ENCODE measurements at places on chromosomes 6 and 20.

DNA sequence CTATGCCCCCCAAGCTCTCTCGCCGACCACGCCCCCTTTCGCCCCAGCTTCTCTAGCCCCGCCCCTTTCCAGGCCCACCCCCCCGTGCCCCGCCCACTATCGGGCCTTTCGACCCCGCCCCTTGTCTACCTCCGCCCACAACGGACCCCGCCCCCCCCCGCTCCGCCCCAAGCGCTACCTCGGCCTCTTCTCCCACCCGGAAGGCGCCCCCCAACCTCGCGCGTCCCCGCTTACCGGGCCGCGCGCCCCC is 200 bp downstream of the ZBTB22 start:
- no peak for DNase-seq

DNA sequence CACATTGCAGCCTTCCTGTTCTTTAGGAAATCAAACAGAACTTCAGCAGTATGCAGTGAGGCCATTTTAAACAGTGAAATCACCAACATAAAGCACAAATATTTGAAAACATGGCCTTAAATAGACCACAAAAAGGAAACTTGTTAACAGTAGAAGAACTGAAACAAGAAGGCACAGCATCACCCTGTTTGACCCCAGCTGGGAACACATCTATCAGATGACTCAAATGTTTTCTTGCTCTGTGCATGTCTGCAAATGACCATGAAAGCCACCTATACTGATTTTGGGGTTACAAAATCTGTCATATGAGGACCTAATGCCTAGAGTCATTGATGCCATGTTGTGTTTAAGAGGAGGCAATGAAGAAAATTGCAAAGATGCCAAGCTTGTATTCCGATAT is 123.8 kb upstream of the ADGRF1 start:
- no peak for DNase-seq

- no peak for DNase-seq
Observed at GRCh38 chr6:140812636-140813035, 1320.1 kb upstream of the GJE1 start.

- no peak for DNase-seq
Observed at GRCh38 chr6:164346631-164347030, 932.1 kb downstream of the QKI start.

DNA sequence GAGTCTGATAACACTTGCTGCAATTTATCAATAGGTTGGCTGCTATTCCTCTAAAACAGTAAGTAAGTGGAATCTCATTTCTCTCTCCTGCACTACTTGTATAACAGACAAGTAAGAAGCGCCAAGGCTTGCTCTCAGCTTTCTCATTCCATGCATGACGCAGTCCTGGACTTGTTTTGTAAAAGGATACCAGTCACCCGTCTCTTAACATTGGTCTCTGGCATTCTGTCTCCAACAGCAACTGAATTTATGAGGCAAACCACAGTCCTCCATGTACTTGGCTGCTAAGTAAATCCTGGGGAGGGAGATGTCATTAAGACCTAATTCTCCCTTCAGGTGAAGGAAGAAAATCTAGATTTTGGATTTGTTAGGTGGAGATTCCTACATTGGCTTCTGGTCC is 115.4 kb downstream of the OPN5 start:
- DNase-seq, result no peak

DNA sequence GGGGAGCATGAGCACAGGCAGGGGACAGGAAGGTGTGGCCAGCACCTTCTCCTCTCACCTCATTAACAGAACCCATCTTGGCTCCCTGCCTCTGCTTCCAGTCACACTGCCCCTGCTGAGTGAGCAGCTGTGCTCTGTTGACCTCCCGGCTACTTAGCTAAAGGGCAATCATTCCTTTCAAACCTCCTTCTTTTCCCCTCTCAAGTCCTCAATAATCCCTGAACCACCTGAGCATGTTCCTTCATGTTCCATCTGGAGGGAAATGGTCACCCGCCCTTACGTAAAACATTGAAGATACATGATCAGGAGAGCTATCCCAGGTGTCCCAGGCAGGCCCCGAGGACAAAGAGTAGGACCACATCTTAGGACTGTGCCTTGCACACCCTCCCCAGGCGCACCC is 21.7 kb upstream of the MRPS10 start:
- DNase-seq, result no peak

DNA sequence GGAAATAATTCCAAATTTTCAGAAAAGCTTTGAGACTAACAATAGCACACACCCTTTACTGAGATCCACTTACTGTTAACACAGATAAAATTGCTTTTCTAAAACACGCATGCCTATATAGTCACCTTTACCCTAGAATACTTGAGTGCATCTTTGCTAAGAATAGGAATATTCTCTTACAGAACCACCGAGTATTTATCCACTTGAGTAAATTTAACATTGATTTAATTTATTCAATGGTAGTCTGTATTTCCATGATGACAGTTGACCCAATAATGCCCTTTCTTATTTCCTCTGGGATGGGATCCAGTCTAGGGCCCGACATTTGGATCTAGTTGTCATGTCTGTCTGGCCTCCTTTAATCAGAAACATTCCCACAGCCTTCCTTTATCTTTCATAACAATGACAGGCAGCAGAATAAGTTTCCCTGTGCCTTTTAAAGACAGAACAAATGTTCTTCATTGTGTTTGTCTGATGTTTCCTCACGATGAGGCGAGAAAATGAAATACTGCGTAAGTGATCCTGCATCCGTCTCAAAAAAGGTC is 56.6 kb upstream of the ERVFRD-1 start:
- no peak for DNase-seq

DNA sequence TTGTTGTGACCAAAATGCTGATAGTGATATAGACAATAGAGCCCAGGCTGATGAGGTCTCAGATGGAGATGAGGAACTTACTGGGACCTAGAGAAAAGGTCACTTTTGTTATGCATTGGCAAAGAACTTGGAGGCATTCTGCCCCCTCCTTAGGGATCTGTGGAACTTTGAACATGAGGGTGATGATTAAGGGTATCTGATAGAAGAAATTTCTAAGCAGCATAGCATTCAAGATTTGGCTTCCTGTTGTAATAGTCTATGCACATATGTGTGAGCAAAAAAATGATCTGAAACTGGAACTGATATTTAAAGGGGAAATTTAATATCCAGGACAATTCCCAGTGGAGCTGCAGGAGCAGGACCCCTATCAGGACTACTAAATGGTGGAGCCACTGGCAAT is 17.1 kb downstream of the HLA-A start:
- no peak for DNase-seq

DNA sequence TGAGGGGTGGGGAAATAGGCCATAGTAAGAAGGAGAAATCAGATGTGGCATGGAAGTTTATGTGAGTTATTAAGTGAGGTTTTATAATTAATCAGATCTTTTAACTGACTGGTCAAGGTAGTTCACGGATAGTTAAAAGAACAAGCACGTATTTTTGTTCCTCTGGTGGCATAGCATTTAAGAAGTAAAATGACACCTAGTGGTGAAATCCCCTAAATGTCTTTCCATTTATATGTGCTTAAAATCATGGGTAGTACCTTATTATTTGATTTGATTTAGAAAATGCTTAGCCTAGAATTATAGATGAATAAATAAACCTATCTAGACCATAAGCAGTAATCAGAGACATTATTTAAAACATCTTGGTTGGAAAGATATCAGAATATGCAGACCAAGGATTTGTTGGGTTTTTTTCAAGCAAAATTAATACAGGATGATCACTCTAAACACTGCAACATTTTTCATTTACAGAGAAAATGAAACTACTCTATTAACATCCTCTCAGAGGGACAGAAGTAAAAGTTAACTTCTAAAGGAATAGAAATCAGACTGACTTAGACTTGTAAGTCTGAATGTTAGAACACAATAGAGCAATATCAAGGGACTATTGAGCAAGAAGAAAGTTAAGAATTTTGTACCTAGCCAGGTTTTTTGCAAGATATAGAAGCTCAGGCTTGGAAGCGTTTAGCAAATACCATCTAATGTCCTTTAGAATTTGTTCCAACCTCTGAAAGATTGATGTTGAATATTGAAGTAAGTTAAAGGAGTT is 81.1 kb downstream of the STXBP5 start:
- DNase-seq, result peak; percentile 19

DNA sequence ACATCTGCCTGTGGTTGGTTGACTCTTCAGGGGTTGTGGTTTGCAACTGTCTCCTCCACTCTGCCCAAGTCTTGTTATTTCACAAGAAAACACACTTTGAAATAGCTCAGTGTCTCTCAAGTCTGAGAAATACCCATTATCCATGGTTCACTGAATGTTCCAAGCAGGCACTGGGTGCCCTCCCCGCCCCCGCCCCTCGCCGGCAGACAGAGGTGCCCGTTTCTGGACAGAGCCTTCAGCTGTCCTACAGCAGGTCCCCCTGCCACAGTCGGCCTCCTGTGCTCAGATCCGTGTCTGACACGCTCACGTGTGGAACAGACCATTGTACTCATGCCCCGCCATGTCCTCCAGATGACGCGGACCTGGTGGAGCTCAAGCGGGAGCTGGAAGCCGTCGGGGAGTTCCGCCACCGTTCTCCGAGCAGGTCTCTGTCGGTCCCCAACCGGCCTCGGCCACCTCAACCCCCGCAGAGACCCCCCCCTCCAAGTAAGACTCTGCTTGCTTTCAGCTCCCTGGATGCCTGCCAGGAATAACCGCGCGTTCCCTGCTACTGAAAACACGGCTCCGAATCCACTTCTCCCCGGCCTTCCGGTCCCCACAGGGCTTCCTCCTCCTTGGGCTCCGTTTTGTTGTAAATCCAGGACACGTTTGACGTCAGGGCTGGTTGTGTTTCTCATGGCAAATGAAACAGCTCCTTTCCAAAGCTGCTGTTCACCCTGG is 81.4 kb downstream of the SERAC1 start:
- no peak for DNase-seq

DNA sequence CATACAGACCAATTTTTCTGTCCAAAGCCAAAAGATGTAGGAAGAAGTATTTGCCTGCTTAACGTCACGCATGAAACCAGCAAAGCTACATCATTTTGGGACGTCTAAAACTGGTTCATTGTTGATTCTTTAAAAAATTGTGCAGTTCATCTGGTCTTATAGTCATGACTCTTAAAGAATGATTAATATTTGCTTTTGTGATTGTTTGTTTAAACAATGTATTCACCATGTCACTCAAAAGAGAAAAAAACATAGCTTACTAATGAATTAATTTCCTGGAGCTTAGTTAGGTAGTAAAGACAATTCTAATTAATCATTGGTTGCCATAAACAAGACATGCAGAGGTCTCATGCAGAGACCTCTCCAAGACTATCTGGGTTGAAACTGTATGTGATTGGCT is 157.3 kb downstream of the RPS12 start:
- DNase-seq, result no peak

- no peak for DNase-seq
Observed at GRCh38 chr20:8874437-8874836, 194.4 kb upstream of the PLCB4 start.

GRCh38 chr20:15222502-15223330 is 885.3 kb upstream of the FLRT3 start:
- DNase-seq, result no peak

DNA sequence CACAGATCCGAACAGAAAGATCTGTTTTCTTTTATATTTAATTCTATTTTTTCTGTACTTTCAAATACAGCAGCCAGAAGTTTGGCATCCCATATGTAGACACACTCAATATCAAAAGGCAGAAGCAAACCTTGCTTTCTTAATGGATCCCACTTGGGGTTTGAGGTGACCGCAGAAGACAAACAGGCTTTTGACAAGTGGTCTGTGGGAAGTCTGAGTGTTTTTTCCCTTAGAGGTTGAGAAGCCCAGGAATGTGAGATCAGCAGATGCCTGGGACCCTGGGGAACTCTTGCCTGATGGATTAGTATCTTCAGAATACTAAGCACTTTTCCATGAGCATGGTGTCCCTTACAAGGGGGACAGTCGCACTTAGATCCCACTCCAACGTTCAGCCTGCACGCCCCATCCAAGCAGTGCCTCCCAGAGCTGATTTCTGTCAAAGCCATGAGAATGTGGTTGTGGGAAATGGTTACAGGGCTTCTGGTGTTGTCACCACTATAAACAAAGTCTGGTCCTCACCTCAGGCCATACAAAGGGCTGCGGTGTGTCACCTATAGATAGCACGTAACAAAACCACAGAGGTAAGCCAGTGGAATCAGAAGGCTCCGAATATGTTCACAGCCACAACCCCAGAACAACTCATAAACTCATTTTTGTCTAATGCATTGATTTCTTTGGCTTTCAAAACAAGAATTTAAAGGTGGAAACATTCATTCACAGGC is 12.7 kb downstream of the IL17F start:
- DNase-seq, result no peak

GRCh38 chr6:12356983-12357972 is 67.1 kb downstream of the EDN1 start:
- DNase-seq, result no peak

- DNase-seq, result no peak
Observed at GRCh38 chr6:95948324-95948723, 67.5 kb upstream of the FUT9 start.

- no peak for DNase-seq
Observed at GRCh38 chr20:48704761-48705160, 123.0 kb downstream of the PREX1 start.

GRCh38 chr6:146444189-146444588 is 99.4 kb upstream of the RAB32 start:
- no peak for DNase-seq

DNA sequence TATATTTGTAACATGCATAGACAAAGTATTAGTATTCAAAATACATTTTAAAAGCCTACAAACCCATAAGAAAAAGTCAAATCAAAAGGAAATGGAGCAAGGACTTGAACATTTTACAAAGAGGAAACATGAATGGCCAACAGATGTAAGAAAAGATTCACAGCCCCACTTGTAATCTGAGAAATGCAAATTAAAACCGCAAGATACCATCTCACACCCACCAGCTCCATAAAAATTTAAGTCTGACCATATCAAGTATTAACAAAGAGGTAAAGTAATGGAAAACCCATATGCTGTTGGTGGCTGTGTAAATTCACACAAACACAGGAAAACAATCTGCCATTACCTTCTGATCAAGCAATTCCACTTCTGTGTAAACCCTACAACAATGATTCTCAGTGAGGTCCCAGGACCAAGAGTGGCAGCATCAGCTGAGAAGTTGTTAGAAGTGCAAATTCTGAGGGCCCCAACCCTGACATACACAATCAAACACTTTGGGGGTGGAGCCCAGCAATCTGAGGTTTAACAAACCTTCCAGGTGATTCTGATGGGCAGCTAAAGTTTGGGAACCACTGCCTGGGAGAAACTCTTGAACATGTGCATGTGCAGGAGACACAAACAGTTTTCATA is 30.9 kb downstream of the BCL2L1 start:
- DNase-seq, result no peak

DNA sequence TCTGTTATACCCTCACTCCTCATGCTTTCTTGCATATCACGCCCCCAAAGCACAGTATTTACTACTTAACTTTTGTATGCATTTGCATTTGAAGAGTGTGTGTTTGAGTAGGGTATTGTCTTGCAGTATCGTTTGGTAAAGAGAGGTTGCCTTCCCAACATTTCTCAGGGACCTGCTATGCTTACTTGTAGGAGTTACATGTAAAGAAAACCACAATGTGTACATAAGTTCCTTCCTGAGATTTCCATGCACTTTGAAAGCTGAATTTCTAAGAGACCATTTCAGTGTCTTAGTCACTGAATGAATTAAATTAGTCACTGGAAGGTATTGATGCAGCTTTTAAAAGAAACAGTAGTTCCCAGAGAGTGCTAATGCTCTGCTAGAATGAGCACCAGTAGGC is 159.3 kb upstream of the LAMA2 start:
- DNase-seq, result no peak

- peak; percentile 15 for DNase-seq
Observed at GRCh38 chr6:13924949-13925881, at the start of gene RNF182. TSS of gene RNF182 (plus strand) at chr6:13924952. CDS start at chr6:13977120, 52,168 bp downstream.

GRCh38 chr20:23254034-23254433 is 96.6 kb upstream of the NXT1 start:
- no peak for DNase-seq
